ENCODE measurements at places on chromosomes 11 and 22.

GRCh38 chr22:40405178-40406062, 35.0 kb downstream of the SGSM3 start:
- no peak for DNase-seq

DNA sequence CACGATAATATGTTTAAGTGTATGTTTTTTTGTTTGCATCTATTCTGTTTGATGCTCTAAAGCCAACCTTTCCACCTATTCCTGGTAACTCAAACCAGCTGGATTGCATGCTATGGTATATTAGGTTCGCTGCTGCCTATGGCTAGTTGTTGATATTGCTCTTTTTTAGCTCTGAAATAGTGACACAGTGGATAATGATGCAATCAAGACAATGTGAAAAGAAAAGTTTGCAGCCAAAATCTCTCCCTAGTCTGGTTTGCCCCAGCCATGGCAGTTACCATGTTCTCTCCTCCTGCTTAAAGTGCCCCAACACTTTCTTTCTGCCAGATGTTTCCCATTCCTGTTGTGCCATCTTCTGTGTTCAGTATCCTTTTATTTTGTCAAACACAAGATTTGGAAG, 269.7 kb downstream of the DYNC2H1 start:
- DNase-seq, result no peak

DNA sequence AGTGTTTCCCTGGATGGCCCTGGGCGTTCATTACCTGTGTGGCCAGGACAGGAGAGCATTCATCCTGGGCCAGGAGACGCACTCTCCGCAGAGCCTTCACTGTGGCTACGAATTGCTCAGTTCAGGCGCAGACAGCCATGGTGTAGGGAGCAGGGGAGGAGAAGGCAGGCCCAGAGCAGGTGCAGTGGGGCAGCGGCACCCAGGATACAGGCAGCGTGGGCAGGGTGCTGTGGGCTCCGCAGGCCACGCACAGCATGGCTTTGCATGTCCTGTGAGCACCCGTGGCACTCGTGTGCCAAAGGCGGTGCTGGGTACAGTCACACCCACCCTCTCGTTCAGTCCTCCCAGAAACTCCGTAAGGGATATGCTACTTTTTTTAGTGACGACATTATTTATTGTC, 124.2 kb upstream of the B3GAT1 start:
- DNase-seq, result no peak

- no peak for DNase-seq
Observed at GRCh38 chr22:25062386-25063085, 110.0 kb downstream of the KIAA1671 start.

DNA sequence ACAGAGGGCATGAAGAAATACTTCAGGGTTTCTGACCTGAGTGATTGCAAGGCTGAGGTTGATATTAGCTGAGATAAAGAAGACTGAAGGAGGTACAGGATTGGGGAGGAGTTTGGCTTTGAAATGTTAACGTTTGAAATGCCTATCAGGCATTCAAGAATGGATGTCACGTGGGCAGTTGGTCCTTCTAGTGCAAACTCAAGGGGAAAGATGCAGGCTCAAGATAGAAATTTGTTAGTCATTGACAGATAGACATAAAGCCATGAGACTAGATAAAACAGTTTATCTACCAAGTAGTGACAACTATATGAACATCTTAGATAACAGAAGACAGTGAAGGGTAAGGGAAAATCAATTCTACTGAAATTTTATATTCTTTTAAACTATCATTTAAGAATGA, 23.1 kb downstream of the TTC17 start:
- DNase-seq, result no peak

GRCh38 chr11:27412192-27412691, 49.2 kb upstream of the CCDC34 start:
- DNase-seq, result no peak

DNA sequence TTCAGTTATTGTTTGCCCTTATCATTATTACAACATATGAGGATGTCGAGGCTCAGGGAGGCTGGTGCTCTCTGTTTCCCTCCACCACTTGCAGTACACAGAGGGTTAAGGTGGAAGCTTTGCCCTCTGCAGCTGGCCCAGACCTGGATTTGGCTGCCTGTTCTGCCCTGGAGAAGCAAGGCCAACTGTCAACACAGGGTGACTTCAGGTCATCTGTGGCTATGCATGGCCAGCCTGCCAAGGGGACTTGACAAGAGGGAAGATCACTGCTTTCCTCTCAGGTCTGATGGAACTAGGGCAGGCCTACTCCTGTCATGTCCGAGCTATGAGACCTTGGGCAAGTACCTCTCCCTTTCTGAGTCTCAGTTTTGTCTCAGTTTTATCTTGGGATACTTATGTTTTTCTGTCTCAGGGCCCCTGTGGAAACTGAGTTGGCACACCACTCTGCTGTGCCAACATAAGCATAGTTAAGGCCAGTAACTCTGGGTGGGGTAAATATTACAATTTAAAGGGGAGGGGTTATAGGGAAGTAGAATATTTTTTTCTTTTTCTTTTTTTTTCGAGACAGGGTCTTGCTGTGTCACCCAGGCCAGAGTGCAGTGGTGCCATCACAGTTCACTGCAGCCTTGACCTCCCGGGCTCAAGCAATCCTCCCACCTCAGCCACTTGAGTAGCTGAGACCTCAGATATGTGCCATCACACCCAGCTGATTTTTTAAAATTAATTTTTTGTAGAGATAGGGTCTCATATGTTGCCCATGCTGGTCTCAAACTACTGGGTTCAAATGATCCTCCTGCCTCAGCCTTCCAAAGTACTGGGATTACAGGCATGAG, 2.4 kb upstream of the THRSP start:
- DNase-seq, result no peak

All from activated T-cell treated with anti-CD3 and anti-CD28 coated beads for 48 hours (primary cell).